Fibroblast of the aortic adventitia (primary cell): ENCODE measurements at places on chromosomes 7 and 10.

DNA sequence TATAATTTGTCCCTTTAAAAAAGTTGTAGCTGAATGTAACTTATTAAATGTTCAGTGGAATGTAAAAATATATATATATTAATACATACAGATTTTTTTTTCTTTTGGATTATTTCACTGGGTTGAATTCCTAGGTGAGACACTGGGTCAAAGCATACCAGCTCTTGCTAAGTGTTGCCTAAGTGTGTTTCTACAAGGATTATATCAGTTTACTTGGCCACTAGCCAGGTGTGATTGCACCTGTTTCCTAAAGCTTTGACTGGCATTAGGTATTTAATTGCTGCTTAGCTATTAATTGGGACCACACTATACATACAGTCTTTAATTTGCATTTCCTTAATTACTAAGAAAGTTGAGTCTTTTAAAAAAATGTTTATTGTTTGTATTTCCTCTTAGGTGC, 5.5 kb upstream of the ELOVL3 start:
- no peak for DNase-seq

DNA sequence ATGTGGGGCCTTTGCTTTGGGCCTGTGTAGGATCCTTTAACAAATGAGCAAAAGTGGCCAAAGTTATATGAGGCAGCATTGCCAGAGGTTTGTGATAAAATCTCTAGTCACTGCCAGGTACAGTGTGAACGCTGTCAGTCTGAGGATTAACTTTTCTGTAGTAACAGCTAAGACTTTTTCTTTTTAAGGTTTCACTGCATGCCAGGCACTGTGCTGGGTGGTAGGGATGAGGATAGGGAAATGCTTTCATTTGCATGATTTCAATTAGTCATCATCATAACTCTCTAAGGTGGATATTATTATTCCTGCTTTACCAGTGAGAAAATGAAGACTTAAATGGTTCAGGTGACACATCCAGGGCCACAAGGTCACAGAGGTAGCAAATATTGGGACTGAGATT, 79.7 kb upstream of the BMPER start:
- DNase-seq = no peak

GRCh38 chr7:26664735-26665416, 199.5 kb downstream of the SKAP2 start:
- DNase-seq = peak; percentile 22

DNA sequence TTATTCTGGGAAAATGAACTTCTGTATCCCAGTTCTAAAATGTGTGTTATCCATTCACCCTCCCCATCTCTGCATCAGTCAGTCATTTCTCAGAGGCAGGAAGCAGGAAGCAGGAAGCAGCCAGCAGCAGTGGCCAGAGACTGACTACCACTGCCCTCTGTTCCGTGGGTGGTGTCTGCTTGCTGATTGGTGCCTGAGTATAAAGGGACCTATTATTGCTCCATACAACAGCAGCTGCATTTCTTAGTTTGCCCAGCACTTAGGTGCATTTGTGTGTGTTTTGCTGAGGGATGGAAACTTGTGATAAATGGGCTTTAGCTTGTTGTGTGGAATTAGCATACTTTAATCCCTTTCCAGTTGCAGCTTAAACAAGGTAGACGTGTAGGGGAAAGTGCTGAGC, 582.2 kb downstream of the SORCS1 start:
- DNase-seq = peak; percentile 12

DNA sequence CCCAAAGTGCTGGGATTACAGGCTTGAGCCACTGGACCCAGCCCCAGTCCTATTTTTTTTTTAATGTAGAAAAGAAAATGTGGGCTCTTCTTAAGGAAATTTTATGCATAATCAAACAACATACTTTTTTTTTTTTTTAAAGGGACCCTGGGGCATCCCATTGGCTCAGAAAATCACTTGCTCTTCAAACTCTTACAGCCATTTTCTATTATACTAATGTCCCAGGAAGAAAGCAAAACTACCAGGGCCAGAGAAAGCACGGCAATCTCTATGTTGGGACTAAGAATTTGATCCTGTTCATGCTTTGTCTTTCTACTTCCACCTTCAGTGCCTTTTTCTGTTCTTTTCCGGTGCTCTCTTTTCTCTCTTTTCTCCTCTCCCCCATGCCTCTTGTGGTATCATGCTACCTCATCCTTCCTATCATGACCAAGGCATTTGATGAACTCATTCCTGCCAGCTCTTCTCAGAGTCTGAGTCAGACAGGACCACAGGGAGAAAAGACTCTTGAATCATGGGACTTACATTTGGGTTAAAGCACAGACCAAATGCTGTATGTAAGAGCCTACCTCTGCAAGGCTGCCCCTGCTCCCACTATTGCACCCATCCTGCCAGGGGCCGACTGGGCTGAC, 76.4 kb upstream of the CCNY start:
- DNase-seq = peak; percentile 82

GRCh38 chr10:73581918-73582317, 9.2 kb downstream of the USP54 start:
- DNase-seq = no peak

- no peak for DNase-seq
These were observed 440.6 kb upstream of the LRRN3 start for GRCh38 chr7:110650328-110650727.

DNA sequence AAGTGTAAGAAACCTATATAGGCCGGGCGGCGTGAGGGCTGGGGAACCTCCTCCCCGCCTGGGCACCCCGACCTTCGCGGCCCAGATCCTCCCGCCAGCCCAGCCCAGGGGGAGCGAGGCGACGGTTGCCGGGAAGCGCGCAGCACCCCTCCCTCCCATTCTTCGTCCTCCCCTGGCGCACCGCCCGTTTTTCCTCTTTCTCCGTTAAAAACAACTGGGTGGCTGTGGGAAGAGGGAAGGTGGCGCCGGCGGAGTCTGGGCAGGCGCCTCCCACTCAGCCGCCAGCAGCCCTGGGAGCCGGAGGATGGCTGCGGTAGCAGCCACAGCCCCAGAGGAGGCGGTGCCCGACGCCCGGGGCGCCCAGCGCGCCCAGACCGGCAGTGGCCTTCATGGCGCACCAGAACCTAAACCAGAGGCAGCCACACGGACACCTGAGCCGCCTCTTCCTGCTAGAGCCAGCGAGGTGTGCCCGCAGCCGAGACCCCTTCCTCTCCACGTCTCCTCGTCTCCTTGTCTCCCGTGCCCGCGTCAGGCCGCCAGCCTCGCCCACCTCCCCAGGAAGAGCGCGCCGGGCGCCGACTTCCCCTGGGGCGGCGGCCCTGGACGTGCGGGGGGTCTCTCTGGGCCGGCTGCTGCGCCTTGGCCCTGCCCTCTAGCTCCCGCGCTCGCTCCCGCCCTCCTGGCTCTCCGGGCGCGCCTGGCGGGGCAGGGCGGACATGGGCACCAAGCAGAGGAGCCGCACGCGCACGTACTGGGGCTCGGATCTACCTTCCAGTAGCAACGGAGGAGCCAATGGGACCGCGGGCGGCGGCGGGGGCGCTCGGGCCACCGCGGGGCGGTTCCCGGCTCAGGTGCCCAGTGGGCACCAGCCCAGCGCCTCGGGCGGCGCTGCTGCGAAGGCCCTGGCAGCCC, 32.8 kb upstream of the SFTPD start:
- DNase-seq = peak; percentile 4

- no peak for DNase-seq
These were observed 50.3 kb downstream of the FAM53B start for GRCh38 chr10:124693801-124694416.

DNA sequence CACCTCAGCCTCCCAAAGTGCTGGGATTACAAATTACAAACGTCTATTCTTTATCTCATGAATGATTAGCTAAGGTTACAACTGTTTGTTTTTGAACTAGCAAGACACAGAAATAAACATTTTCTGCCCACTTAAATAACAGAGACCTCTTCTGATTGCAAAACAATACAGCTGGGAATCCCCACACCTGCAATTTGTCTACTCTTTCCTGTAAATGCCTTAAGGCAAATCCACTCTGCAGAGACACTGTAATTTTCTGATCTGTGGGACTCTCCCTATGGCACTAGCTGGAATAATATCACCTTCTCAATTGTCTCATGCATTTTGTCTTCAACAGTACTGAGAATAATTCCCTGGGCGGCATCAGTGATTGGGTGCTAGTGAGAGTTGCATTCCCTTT, 149.3 kb upstream of the FAM3C start:
- DNase-seq = no peak

GRCh38 chr7:106367018-106367420, 82.2 kb upstream of the NAMPT start:
- DNase-seq = peak; percentile 43

DNA sequence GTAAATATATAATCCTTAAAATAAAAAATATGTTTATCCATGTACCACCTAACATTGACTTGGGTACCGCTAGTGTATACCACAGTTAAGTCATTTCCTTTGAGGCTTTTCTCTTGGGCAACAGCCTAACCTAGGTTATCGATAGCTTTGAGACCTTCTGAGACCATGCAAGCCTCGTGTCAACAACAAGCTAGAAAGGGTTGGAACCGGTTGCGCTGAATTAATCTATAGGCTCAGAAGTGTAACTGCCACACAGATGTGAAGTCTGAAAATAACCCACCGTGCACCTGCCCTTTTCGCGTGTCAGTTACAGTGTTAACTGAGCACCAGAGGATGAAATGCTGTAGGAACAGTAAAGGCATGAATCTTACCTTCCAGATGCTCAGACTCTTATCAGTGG, 59.8 kb downstream of the ARID5B start:
- no peak for DNase-seq

DNA sequence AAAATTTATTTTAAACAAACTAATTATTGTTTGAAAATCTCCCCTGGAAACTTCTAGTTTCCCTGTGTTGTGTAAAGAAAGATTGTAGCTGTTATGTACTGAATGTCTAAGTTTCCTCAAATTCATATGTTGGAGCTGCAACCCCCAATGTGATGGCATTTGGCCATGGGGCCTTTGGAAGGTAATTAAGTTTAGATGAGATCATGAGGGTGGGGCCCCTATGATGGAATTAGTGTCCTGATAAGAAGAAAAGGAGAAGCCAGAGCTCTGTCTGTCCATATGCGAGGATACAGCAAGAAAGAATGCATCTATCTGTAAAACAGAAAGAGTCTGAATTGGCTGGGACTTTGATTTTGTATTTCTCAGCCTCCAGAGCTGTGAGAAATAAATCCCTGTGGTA, 179.5 kb downstream of the STK31 start:
- peak; percentile 46 for DNase-seq

GRCh38 chr7:151060113-151060415, 675 bp downstream of the SLC4A2 start:
- no peak for DNase-seq

- no peak for DNase-seq
These were observed 1.4 kb downstream of the FXYD4 start for GRCh38 chr10:43372765-43373361.

DNA sequence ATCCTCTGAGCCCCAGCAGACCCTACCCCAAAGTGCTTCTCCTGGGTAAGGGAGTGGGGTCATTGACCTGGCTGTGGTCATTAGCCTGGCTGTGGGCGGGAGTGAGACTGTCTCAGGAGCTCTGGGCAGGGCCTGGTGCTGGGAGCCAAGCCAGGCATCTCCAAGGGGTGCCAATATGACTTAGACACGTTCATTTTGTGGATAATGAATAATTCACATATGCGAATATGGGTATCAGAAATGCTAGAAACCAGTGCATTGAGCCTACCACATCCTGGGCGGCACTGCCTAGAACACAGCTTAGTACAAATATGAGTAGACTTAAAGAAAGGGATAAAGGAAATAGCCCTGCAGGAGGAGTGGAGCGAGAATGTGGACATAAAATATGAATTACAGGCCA, 14.4 kb upstream of the SRRM3 start:
- DNase-seq = no peak

DNA sequence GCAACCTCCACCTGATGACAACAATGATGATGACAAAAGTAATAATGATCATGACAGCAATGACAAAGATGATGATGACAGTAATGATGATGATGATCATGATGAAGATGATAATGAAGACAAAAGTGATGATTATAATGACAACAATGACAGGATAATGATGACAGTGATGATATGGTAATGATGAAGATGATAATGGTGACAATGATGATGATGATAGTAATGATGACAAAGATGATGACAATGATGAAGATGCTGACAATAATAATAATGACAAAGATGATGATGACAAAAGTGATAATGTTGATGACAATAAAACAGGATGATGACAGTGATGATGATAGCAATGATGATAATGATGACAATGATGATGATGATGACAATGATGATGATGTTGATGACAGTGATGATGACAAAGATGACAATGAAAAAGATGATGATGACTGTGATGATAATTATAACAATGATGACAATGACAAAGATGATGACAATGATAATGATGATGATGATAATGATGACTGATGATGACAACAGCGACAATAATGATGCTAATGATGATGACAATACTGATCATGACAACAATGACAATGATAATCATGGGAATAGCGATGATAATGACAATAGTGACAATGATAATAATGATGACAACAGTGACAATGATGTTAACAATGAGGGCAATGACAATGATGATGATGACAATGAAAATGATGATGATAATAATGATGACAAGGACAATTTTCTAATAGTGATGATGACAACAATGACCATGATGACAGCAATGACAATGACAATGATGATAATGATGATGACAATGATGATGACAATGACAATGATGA, 1106.5 kb upstream of the AUTS2 start:
- no peak for DNase-seq

- DNase-seq = no peak
These were observed 299.5 kb downstream of the ELMO1 start for GRCh38 chr7:37149051-37149772.

GRCh38 chr7:28364082-28364481, 48.2 kb upstream of the CREB5 start:
- no peak for DNase-seq

DNA sequence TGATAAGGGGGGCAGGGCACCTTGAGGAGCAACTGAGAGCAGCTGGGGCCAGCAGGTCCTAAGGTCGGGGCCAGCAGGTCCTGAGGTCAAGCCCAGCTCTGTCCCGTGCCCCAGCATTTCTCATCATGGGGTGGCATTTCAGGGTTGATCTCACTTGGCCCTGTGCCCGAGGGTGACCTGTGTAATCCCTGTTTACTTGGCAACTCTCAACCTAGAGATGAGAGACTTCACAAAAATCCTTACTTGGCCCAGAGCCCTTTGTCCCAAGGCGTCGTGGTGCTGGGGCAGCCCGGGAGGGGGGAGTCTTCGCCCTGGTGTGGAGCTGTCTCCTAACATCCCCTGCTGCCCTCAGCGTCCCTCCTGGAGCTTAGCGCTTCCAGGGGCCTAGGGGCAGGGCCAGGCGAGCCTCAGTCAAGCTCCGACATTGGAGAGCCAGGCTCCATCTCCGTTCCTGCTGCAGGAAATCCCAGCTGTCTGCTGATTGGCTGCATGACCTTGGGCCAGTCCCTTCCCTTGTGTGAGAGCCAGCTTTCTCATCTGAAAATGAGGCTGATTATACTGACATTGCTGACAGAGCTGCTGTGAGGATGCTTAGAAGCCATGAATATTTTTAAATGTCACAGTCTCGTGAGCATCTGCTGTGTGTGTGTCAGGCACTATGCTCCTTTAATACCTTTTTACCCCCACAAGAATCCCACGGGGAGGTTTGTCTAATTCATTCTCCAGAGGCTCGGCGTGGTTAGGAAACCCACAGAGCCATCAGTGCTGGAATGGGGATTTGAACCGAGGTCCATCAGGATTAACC, 94.3 kb downstream of the ZMIZ1 start:
- DNase-seq = peak; percentile 41

- peak; percentile 75 for DNase-seq
These were observed 144.0 kb upstream of the MKLN1 start for GRCh38 chr7:131183611-131184119.

GRCh38 chr10:98405422-98405821, 9.6 kb downstream of the PYROXD2 start:
- no peak for DNase-seq
